NCI-H526 (cell line): ENCODE measurements at places on chromosomes 12 and 14.

DNA sequence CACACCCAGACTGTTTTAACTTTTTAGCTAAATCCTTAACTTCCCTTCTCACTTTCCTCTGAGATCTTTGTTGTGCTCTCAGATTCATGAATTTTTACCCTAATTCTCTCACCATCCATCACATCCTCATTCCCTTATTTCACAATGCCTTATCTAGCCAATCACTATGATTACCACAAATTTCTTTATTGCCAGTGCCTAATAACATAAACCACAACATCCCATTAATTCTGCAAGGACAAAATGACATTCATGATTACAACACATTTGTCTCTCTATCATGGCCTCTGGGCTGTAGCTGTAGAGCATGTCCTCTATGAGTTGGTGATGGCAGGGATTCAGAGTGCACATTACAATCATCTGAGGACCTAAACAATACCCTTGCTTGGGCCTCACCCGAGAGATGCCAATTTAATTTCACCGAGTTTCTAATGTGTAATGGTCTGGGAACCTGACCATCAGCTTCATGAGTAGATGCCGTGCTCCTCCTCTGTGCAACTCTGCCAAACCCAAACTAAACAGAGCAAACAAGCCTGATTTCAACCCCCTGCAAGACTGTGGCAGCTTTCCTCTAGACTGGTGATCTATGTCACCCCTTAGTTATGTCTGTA, 99.3 kb downstream of the SPTSSA start:
- DNase-seq, result no peak

DNA sequence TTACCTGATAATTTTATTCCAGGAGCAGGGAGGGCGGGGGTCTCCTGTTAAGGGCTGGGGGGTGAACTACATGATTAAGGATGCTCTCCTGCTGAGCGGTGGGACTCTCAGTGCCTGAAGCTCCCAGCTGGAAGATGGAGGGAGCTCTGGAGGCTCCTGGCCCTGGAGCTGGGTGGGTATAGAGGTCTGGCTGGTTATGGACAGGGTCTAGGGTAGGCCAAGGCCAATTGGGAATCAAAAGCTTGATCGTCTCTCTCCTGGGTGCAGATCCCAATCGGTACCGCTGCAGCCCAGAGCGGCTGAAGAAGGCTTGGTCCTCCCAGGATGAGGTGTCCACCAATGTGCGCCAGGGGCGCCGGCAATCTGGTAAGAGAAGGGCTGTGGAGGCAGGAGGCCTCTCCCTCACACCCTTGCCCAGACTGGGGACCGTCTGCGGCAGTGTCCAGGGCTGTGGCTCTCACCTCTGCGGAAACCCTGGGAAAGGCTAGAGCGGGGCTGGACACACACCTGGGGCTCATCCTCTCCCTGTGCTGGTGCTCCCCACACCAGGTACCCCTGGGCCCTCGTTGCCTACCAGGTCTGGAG, 28.4 kb downstream of the PLEKHG3 start:
- no peak for DNase-seq

DNA sequence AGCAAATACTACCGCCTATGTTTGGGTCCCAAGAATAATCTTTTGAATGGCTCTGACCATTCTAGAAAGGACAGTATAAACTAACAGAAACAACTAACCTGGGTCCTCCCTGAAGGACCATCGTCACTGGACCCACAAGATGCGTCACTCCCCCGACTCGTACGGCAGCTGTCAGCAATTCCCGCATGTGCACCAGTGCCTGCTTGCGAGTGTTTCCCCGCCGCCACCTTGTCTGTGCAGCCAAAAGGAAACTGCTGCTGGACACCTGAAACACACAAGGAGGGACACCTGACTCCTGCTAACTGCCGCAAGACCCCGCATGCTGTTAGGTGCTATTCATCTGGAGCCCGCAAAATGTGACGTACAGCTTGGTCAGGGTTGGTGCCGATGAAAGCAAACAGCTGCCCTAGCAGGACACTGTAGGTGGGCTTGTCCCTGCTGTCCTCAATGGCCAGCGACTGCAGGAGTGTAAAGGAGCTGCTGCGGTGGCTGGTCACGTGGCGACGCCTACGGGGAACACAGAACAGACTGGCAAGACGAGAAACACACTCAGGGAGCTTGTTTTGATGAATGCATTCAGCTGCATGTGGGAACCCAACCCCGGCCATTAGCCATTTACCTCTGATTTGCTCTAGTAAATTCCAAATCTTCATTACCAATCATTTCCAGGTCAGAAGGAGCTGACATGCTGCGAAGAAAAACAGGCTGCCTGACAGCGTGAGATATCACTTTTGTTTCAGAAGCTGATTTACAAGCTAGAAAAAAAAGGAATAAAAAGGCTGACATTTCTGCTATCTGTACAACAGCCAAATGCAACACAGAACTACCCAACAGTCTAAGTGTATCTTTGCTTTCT, 118.1 kb downstream of the TRAFD1 start:
- DNase-seq, result no peak

DNA sequence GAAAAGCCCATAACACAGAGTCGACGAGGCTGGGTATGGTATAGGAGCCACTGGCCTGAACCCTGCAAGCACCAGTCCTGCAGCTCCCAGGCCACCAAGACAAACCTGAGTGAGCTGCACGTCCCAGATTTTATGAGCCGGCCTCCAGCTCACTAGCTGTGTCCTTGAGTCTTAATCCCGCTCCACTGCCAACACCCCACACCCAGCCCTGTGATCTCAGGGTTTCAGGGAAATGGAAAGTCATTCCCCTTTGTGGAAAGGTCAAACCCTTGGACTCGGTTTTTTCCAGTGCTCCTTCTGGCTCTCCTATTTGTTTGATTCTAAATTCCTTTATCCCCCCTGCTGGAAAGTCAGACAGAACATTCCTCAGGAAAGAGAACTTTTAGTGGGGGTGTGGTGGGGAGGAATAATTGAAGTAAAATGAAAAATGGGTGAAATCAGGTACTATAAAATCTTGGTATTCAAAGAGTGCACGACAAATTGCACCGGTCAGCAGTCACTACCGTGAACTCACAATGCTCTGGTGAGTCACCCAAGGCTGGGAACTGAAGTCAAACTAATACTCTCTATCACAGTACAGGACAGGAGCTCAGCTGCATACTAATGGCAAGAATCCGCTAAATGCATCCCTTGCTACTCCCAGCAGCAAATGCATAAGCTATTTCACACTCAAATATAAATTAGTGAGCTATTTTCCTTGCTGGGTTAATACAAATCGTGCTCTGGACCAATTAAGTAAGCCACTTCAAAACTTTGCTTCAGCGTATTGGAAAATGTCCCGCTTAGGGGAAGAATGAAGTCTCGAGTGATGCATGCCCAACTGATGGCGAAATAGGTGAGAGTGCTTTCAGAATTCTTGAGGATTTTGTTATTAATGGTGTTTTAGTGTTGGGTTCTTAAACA, 9.0 kb downstream of the PITPNM2 start:
- no peak for DNase-seq
